ENCODE measurements at places on chromosomes 6 and 20. TPM values are rescaled to one million over a fixed set of nuclear protein-coding genes. Genes with fewer than 3 reads are reported as not detected.

DNA sequence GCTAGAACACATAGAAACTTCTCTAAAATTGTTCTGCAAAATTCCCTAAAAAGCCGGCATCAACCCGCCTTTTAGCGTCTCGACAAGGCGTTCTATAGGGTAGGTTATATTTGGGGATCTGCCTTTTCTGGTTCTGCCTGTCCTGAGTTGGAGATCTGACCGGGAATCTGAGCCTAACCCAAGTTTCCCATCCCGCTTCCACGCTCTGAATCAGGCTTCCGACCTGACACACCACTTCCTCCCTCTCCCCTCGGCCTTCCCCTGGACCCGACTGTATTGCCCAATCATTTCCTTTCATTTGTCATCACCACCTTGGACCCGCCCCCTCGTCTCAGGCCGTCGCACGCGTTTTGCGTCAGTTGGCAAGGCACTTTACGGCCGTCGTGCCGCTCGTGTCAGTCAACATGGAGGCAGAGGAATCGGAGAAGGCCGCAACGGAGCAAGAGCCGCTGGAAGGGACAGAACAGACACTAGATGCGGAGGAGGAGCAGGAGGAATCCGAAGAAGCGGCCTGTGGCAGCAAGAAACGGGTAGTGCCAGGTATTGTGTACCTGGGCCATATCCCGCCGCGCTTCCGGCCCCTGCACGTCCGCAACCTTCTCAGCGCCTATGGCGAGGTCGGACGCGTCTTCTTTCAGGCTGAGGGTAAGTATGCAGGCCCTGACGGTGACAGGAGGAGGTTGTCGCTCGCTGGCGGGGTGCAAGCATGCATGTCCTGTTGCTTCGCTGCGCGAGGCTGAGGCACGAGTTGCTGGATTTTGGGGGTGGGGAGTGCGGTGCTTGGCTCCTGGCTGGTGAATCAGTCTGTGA, at the start of gene ABT1:
TSS of gene ABT1 (plus strand) at position 375 of the 810 bp plus-strand sequence. CDS start at position 405, 30 bp downstream.
- H3K36me3 ChIP-seq, result peaks cover 10% of the 10 kb centered on the region
- H3K4me1 ChIP-seq, result peaks cover 32% of the 10 kb centered on the region
- H3K4me3 ChIP-seq, result peak within 1 kb of the TSS; percentile 90
- peaks cover 34% of the 10 kb centered on the region for H3K27me3 ChIP-seq

DNA sequence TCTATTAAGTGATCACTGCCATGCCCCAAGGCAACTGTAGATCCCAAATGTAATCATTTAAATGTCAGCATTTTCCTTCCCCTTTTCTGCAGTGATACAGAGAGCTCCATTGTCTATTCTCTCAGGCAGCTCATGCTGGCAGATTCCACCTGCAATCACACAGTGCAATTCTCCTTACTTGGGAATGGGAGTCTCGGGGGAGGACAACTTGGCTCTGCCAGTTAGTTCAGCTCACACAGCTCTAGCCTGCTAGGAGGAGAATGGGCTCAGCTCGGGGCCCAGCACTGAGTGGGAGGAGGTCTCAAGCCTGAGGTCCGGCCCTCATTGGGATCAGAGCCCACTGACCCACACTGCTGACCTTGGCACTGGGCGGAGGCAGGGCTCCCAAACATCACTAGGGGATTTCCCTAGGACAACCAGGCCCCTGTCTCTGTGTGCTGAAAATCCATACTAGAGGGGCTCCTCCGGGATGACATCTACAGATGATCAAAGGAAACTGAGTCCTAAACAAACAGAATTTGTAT, 109.2 kb upstream of the ASF1A start:
- no peaks in the 10 kb centered on the region for H3K27me3 ChIP-seq
- peaks cover 6% of the 10 kb centered on the region for H3K4me1 ChIP-seq
- H3K27ac ChIP-seq, result no peak overlapping the region
- no peak for DNase-seq
- no peak overlapping the region for H3K4me3 ChIP-seq
- H3K36me3 ChIP-seq, result no peaks in the 10 kb centered on the region

- no peak overlapping the region for H3K4me3 ChIP-seq
- no peak for DNase-seq
- H3K27me3 ChIP-seq, result no peaks in the 10 kb centered on the region
- no peaks in the 10 kb centered on the region for H3K4me1 ChIP-seq
Measured at GRCh38 chr6:158610319-158610968, 34.1 kb downstream of the DYNLT1 start.

- no peaks in the 10 kb centered on the region for H3K36me3 ChIP-seq
- no peak overlapping the region for H3K27ac ChIP-seq
- DNase-seq, result no peak
- H3K4me3 ChIP-seq, result no peak overlapping the region
- H3K27me3 ChIP-seq, result no peaks in the 10 kb centered on the region
- no peaks in the 10 kb centered on the region for H3K4me1 ChIP-seq
Measured at GRCh38 chr6:130377915-130378314, 12.1 kb downstream of the TMEM200A start.

DNA sequence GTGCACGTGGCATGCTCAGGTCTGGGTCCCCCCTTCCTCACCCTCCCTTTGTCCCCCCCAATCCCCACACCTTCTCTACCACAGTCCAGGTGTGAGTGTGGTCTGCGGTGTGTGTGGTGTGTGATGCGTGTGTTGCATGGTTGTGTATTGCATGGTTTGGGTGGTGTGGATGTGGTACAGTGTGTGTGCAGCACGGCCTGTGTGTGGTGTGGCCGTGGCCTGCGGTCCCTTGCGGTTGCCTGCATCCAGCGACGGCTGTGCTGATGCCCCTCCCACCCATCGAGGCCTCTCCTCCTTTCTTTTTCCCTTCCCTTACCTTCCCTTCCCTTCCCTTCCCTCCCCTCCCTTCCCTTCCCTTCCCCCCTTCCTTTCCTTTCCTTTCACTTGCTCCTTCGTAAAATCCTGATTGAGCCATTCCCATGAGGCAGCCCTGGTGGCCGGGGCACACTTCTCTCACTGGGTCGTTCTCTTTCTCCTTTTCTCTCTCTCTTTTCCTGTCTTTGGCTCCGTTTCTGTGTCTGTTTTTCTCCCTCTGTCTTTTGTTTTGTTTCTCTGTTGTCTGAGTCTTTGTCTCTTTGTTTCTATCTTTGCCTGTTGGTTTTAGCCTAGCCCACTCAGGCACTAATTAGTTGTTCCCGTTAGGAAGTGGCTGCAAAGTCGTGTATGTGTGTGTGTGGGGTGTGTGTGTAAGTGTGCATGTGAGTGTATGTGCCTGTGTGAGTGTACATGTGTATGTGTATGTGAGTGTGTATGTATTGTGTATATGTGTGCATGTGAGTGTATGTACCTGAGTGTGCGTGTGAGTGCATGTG, 65.7 kb downstream of the SRC start:
- peaks cover 60% of the 10 kb centered on the region for H3K4me1 ChIP-seq
- no peaks in the 10 kb centered on the region for H3K36me3 ChIP-seq
- H3K27me3 ChIP-seq, result no peaks in the 10 kb centered on the region
- no peak for DNase-seq
- no peak overlapping the region for H3K4me3 ChIP-seq

DNA sequence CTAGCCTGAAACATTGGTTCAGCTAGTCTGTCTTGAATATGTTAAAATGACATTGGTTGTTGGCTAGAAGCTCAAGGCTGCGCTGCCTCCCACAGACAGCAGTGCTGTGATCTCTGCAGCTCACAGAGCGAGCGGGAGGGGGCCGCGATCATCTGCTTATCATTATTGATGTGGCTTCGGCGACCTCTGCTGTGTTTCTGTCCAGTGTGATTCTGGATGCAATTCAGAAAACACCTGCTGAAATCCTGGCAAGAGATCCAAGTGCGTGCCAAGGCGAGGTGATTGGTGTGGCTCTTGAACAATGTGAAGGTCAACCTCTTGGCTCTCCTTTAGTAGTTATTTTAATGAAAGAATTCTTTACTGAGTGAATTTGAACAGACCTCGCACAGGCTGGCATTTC, 142.3 kb upstream of the SASH1 start:
- H3K36me3 ChIP-seq, result no peaks in the 10 kb centered on the region
- H3K27ac ChIP-seq, result no peak overlapping the region
- no peaks in the 10 kb centered on the region for H3K4me1 ChIP-seq
- no peak for DNase-seq
- H3K27me3 ChIP-seq, result no peaks in the 10 kb centered on the region

- H3K27me3 ChIP-seq, result no peaks in the 10 kb centered on the region
- H3K36me3 ChIP-seq, result peaks cover 63% of the 10 kb centered on the region
- H3K4me1 ChIP-seq, result peaks cover 12% of the 10 kb centered on the region
- no peak for DNase-seq
- H3K4me3 ChIP-seq, result no peak overlapping the region
- no peak overlapping the region for H3K27ac ChIP-seq
Measured at GRCh38 chr6:132499757-132500156, 13.2 kb downstream of the STX7 start.

GRCh38 chr6:34894693-34895092, 5.6 kb downstream of the ANKS1A start:
- no peak overlapping the region for H3K4me3 ChIP-seq
- no peak for DNase-seq
- no peaks in the 10 kb centered on the region for H3K27me3 ChIP-seq
- peaks cover 37% of the 10 kb centered on the region for H3K4me1 ChIP-seq
- no peak overlapping the region for H3K27ac ChIP-seq
- H3K36me3 ChIP-seq, result no peaks in the 10 kb centered on the region

DNA sequence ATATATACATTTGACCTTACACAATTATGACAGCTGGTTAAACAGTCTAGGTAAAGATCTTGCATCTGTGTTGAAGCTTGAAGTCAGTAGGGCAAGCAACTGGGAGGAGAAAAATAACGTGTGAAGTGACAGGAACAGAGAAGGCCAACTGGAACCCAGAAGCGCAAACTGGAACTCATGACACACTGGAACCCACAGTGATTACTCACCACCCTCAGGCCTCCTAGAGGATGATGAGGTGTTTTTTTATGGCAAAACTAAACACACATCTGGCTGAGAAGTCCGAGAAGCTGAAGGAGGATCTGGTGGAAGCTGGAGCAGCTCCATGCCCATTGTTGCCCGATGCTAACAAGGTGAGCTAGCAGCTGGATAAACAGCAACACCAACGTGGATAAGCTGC, 108.1 kb downstream of the TMEM200A start:
- no peak overlapping the region for H3K4me3 ChIP-seq
- H3K36me3 ChIP-seq, result no peaks in the 10 kb centered on the region
- no peaks in the 10 kb centered on the region for H3K4me1 ChIP-seq
- DNase-seq, result no peak
- H3K27ac ChIP-seq, result no peak overlapping the region
- no peaks in the 10 kb centered on the region for H3K27me3 ChIP-seq

GRCh38 chr6:154682633-154683125, 50.5 kb upstream of the SCAF8 start:
- H3K36me3 ChIP-seq, result no peaks in the 10 kb centered on the region
- H3K4me1 ChIP-seq, result no peaks in the 10 kb centered on the region
- H3K27ac ChIP-seq, result no peak overlapping the region
- H3K27me3 ChIP-seq, result no peaks in the 10 kb centered on the region

DNA sequence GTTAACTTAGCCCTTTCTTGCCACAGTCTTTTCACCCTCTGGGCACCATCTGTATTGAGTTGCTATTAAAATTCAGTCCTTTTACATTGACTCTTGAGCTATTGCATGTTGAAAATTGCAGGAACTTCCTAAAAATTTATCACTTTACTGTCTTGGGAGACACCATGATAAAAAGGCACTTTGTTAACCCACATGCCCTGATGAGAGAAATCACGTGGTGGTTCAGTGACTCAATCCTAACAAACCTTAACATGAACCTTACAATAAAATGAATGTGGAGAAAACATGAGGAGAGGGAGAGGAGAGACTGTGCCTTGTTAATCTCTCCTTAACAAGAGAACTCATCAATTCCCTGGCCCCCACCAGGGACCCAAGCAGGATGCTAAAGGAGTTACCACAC, 30.8 kb downstream of the GSTA4 start:
- no peaks in the 10 kb centered on the region for H3K36me3 ChIP-seq
- H3K4me1 ChIP-seq, result peaks cover 8% of the 10 kb centered on the region
- no peak for DNase-seq
- H3K27me3 ChIP-seq, result no peaks in the 10 kb centered on the region
- no peak overlapping the region for H3K27ac ChIP-seq

DNA sequence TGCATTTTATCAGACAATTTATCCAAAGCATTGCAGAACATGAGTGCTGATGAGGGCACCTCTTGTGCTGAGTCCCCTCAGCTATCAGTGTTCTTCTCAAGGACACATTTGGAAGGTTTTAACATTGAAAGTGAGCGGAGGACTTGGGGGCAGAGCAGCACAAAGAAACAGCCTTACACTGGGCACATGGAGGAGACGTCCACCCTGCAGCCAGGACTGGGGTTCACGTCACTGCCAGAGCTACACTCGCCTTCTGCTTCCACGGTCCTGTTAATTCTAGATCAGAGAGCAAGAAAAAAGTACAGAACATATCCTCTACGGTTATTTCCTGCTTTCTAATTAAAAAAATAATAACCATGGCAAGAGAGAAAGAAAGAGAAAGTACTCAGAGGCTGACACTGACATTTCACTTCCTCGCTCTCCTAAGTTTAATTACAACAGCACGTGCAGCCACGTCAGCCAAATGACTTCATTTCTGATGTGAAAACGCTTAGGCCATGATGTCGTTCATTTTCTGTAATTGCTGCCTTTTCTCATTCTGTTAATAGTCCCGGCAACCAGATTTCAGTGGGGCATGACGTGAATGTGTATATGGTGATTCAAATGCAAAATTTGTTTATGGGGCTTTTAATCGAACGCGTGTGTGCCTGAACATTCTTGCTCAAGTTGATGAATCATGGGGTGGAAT, 5.1 kb downstream of the PRND start:
- no peak for DNase-seq
- no peak overlapping the region for H3K4me3 ChIP-seq
- H3K36me3 ChIP-seq, result no peaks in the 10 kb centered on the region
- peaks cover 4% of the 10 kb centered on the region for H3K4me1 ChIP-seq
- no peaks in the 10 kb centered on the region for H3K27me3 ChIP-seq
- H3K27ac ChIP-seq, result no peak overlapping the region

- no peaks in the 10 kb centered on the region for H3K4me1 ChIP-seq
- DNase-seq, result no peak
- H3K4me3 ChIP-seq, result no peak overlapping the region
- H3K27ac ChIP-seq, result no peak overlapping the region
Measured at GRCh38 chr20:19478320-19478895, 266.0 kb downstream of the SLC24A3 start.

- H3K36me3 ChIP-seq, result no peaks in the 10 kb centered on the region
- no peaks in the 10 kb centered on the region for H3K4me1 ChIP-seq
- H3K27me3 ChIP-seq, result peaks cover 98% of the 10 kb centered on the region
- H3K4me3 ChIP-seq, result no peak overlapping the region
- DNase-seq, result no peak
Measured at GRCh38 chr20:63172726-63173125, 43.2 kb downstream of the YTHDF1 start.

DNA sequence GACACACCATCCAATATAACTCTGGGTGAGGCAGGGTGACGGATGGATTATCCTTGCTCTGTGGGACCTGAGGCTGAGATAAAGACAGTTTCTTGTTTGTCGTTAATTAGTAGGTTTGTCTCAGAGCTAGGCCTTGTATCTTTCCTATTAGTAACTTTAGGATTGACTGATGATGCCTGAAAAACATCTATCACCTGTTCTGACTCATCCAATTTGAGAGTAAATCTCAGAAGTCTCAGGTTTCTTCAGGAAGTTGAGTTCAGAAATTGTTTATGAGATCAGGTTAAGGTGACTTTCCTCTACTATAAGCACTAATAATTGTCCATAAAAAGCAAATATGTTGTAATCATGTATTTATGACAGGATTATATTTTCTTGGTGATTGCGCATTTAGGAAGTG, 129.5 kb upstream of the SUPT3H start:
- H3K4me3 ChIP-seq, result no peak overlapping the region
- DNase-seq, result no peak
- no peak overlapping the region for H3K27ac ChIP-seq
- H3K27me3 ChIP-seq, result no peaks in the 10 kb centered on the region

The LY6G6C gene
- total RNA-seq, result 3.6 TPM

The MYH7B gene
- total RNA-seq, result not detected

The OPRM1 gene
- not detected for total RNA-seq

The ID4 gene
- 37.0 TPM for total RNA-seq

The KCNQ5 gene
- 0.59 TPM for total RNA-seq

The LBP gene
- not detected for total RNA-seq

The DDR1 gene
- 137 TPM for total RNA-seq

The EPHA7 gene
- 0.95 TPM for total RNA-seq

Data from esophagus squamous epithelium (tissue), 5 donors.